ENCODE measurements at places on chromosomes 5 and 9.

DNA sequence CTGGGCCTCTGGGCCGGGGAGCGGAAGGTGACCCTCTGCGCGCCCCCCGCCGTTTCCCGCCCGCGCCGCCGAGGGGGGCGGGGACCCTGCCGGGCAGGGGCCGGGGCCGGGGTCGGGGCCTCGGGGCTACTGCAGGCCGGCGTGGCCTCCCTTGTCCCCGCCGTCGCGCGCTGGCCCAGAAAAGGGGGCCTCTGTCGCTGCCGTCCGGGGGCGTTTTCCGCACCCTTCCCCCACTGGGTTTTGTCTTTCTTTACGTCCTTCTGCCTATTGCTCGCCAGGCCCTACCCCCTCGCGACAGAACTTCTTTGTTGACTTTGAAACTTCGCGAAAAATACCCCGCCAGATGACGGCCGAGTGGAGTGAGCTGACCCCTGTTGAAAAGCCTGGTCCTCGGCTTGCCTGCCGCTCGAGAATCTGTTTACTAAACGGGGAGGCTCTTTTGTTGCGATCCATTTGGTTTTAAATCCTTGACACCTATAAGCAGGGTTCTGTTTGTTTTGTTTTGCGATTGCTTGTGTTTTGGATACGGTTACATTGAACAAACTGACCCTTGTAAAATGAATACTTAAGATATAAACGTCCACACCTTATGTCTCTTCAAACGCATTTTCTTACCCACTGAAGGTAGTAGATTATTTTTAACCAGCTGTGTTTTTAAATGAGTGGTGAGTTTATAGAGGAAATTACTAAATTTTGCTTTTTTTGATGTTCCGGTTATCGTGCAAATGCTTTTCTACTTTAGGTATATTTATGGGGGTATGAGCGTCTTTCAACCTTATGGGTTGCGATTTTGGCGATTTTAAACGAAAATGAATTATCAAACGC lies 765 bp downstream of the MARCHF6 start:
- peak; percentile 51 for DNase-seq

DNA sequence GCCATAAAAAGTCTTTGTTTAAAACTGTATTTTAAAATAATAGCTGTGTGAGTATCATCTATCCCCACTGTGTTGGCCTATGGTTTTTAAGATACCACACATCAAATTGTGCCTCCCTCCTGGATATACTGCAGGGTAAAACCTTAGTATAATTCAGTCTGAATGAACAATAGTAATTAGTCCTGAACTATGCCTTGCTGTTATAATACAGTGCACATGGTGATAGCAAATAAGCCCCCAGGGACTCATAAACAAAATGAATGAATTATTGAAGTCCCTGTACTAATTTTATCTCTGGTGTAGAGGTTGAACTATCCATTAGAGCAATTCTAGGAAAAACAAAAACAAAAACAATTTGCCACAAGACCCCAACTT lies 142.7 kb upstream of the ADAMTSL1 start:
- no peak for DNase-seq

- no peak for DNase-seq
Observed at GRCh38 chr9:137455359-137455991, 3.7 kb downstream of the NSMF start.

- no peak for DNase-seq
Observed at GRCh38 chr5:124697501-124697900, 48.9 kb downstream of the ZNF608 start.

DNA sequence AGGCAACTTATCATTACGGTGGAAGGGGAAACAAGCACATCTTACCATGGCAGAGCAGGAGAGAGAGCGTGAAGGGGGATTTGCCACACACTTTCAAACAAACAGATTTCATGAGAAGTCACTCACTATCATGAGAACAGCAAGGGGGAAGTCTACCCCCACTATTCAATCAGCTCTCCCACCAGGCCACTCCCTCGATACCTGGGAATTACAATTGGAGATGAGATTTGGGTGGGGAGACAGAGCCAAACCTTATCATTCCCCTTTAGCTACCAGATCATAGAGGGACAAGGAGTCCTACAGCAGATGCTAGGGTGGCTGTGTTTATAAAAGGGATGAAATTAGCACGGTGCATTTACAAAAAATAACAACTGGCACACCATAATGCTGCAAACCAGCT lies 2149.4 kb upstream of the ACO1 start:
- DNase-seq: no peak

GRCh38 chr9:132595319-132595718 lies 12.9 kb downstream of the BARHL1 start:
- DNase-seq: no peak

GRCh38 chr9:134641990-134642384 lies 384 bp downstream of the COL5A1 start:
- no peak for DNase-seq

GRCh38 chr5:133933169-133933509 lies 35.3 kb downstream of the C5orf15 start:
- no peak for DNase-seq

GRCh38 chr5:157172403-157172802 lies 6.3 kb upstream of the GARIN3 start:
- DNase-seq: no peak

DNA sequence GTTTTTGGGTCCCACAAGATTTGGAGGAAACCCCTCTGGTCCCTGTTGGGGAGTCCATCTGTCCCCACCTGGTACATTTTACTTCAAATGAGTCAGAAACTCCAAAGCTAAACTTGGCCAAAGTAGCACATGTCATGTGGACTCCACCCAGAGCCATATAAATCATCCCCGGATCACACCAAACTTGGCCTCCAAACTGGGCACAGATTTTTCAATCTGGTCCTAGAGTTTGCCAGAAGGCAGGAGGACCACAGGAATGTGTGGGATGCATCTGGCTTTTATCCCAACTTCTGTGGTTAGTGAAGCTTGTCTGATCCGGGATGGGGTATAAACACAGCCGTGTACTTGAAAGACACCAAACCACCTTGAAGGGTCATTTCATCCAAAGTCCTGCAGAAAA lies 66.3 kb downstream of the MAT2B start:
- peak; percentile 73 for DNase-seq

GRCh38 chr9:87642330-87643106 lies 83.4 kb upstream of the CTSL start:
- no peak for DNase-seq

GRCh38 chr9:27703216-27703980 lies 130.1 kb upstream of the C9orf72 start:
- DNase-seq: no peak

DNA sequence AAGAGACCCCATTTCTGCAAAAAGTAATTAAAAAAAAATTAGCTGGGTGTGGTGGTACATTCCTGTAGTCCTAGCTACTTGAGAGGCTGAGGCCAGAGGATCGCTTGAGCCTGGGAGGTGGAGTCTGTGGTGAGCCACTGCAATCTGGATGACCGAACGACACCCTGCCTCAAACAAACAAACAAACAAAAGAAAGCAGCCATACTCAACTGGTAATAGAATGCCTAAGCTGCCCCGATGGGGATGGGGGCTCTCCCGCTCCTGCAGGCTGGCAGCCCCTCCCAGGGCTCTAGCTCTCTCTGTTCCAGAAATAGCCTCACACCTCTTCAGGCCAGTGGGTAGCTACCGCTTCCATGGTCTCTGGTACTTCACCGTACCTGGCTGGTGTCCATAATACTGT lies 241.8 kb downstream of the FANCC start:
- DNase-seq: no peak

DNA sequence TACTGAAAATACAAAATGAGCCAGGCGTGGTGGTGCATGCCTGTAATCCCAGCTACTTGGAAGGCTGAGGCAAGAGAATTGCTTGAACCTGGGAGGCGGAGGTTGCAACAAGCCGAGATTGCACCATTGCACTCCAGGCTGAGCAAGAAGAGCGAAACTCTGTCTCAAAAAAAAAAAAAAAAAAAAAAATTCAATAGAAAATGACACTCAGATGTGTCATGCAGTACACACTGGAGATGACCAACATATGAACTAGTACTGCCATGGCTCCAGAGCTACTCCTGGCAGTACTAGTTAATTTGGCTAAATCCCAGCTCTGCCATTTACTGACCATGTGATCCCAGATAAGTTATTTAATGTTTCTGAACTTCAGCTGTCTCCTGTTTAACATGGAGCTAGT lies 7.3 kb downstream of the ATOX1 start:
- DNase-seq: no peak

- DNase-seq: no peak
Observed at GRCh38 chr9:135958485-135958884, 2.7 kb downstream of the UBAC1 start.

GRCh38 chr9:17824191-17824590 lies 245.3 kb downstream of the SH3GL2 start:
- peak; percentile 5 for DNase-seq

GRCh38 chr5:32572778-32573480 lies 12.4 kb upstream of the SUB1 start:
- DNase-seq: no peak

DNA sequence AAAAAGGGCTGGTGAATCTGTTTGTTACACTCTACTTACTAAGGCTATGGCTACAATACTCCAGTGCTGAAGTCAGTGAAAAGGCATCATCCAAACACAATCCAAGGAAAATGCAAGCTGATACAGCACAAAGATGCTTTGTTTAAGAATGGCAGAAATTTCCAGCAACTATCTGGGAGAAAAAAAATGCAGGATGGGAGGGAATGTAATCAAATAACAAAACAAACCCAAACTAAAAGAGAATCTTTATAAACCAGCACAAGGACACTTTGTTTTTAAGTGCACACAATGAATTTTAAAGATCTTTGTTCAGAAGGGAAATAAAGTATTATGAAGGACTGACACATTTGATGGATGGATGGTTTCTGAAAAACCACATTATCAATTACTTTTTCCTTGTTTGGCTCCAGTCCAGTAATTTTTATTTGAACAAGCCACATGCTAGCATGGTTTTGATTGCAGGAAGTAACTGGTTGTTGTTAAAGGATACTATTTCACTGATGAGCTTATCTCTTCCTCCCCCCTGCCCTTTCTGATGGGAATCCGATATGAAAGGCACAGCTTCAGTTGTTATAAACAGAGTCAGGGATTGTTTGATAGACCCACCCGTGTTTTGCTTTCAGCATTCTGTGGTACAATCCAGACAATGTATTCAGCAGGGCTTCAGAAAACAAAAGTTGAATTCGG lies 12.1 kb upstream of the TLE4 start:
- no peak for DNase-seq

DNA sequence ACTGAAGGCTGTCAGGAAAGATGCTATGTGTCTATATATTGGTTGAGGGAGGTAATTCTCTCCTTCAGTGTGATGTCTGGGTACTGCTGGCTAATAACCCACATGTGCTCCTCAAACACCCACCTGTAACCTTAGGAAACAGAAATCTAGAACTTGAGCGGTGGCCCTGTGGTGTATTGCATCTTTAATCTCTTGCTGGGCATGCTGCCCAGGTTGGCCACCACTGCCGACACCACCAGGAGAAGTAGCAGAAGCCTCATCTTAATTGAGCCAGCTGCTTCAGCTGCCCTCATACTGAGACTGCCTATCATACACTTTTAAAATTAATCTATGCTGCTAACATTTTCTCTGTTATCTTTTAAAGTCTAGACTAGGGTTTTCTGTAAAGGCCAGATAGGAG lies 103.5 kb upstream of the C5orf63 start:
- DNase-seq: no peak

GRCh38 chr5:67003935-67004729 lies 192.5 kb downstream of the CD180 start:
- peak; percentile 96 for DNase-seq

DNA sequence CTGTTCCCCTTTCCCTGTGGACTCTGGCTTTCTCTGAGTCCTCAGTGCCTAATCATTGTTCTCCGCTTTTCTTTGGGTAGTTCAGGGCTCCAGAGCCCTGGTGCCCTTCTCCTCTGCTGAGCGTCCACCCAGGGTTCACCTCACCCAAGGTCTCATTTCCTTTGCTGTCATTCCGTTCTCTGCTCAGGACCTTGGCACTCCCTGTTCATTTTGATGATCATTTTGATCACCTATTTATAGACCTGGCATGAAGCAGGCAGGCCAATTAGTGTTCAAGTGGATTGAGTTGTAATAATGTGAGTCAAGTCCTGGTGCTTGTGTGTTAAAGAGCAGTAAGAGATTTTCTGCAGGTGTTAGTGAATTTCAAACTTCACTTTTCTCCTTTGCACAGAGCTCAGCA lies 3.6 kb downstream of the TRIO start:
- DNase-seq: no peak

GRCh38 chr5:2259494-2260107 lies 376.9 kb upstream of the IRX4 start:
- DNase-seq: no peak

DNA sequence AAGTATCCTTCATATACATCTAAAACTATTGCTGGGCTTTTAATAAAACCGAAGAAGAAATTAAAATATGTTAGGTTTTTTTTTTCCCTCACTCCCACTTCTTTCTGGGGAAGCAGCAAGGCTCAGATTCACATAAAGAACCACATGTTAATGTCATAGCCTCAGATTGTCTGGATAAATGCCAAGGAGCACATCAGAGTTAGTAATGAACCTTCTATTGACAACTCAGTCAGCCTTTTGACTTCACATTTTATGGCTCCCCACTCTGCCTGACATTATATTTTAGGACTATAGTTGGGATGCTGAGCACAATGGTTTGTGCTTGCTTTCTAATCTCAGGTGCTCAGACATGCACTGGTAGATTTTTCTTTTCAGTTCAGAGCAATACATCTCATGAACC lies 21.8 kb downstream of the DMAC1 start:
- DNase-seq: no peak

- DNase-seq: peak; percentile 92
Observed at GRCh38 chr9:70438341-70438928, 24.0 kb upstream of the KLF9 start.

DNA sequence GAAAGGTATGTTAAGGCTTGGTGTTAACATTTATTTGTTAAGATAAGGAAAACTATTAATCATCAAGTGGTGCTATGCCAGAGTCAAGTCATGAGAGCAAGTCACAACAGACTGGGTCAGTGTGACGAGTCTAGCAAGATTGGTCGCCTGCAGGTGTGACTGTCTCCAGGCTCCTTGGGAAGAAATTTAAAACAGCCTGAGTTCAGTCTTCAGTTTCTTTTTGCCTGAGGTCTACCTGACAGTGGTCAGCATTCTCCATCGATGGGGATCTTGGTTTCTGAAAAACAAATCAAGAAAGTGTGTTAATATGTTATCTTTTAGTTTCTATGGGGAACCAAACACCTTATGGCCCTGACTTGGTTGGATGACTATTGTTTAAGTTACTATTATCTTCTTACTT lies 56.3 kb downstream of the CETN3 start:
- DNase-seq: no peak

GRCh38 chr9:15961217-15961616 lies 408.4 kb downstream of the CCDC171 start:
- DNase-seq: no peak
